ENCODE measurements at places on chromosomes 1 and 21. TPM values are rescaled to one million over a fixed set of nuclear protein-coding genes. Genes with fewer than 3 reads are reported as not detected.

The CRB1 gene
- total RNA-seq = not detected

The C1orf210 gene
- total RNA-seq = not detected

The TRIM67 gene
- total RNA-seq = 0.21 TPM

The SLC9C2 gene
- not detected for total RNA-seq

The PSRC1 gene
- 22.7 TPM for total RNA-seq

The ACADM gene
- total RNA-seq = 32.0 TPM

The EFNA1 gene
- total RNA-seq = 36.5 TPM

The RBP7 gene
- total RNA-seq = 5.8 TPM

The RUNX3 gene
- total RNA-seq = 6.5 TPM

The ANKRD35 gene
- not detected for total RNA-seq

The SELENON gene
- total RNA-seq = 61.0 TPM
